Adrenal gland (tissue), 19 donors: ENCODE measurements at places on chromosomes 12 and 14. TPM values are rescaled to one million over a fixed set of nuclear protein-coding genes. Genes with fewer than 3 reads are reported as not detected.

RPAP3 gene
- total RNA-seq = 17.4 TPM

DNA sequence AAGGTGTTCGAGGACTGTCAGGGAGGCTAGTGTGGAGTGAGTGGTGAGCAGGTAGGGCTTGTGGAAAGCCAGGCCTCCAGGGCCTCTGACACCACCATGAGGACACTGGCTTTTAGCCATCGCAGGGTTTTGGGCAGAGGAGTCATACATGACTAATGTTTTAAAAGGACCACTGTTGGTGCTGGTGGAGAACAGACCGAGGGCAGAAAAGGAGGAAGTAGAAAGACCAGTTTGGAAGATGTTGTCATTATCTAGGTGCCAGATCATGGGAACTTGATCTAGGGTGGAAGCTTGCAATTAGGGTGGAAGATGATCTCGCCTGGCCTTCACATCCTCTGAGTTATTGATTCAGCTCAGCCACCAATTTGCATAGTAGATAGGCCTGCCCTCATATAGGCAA is 144.2 kb downstream of the C12orf75 start:
- DNase-seq = no peak

DNA sequence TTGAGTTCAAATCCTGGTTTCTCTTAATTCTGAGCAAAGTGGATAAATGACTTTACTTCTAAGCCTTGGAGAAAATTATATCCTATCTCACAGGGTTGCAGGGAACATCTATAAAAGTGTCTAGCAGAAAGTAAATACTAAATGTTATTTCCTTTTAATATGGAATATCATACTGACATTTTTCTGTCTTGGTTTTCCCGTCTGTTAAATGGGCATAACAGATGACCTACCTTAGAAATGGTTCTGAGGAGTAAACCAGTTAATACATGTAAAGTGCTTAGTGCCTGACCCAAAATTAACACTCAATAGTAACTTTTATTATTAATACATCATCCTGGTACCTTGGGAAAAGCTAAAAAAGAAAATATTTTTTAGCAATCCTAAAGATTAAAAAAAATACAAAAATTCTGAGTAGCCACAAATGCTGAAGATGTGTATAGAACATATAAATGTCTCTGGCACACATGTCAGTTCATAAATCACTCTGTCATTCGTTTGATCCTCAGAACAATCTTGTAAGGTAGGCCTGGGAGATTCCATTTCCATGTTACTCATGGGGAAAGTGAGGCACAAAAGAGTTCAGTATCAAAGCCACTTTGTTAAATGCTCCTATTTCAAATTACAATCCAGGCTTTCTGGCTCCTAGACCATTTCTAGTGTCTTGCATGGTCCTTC is 1.3 kb downstream of the VIPAS39 start:
- no peak for DNase-seq

OSBPL8 gene
- 56.0 TPM for total RNA-seq

- DNase-seq = no peak
These were observed 39.9 kb downstream of the KIF26A start for GRCh38 chr14:104178279-104178678.

DNA sequence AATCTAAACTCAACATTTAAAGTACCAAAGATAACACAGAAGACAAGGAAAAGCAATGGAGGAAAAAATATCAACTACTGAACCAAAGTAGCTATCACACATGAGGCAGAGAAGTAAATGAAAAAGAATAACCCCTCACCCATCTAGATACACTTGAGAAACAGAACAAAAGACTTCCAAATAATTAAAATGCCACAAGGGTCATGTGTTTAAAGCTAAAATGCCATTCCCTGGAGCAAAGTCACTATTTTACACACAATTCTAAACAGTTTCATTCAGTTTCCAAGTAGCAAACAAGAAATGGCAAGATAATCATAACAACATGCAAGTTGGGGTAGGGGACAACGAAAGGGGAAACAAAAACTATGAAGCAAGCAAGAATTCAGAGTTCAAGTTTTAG is 12.0 kb downstream of the OSBPL8 start:
- DNase-seq = no peak
